Renal cortical epithelial cell (primary cell): ENCODE measurements at places on chromosomes 11 and 22. TPM values are rescaled to one million over a fixed set of nuclear protein-coding genes. Genes with fewer than 3 reads are reported as not detected.
A peak's percentile ranks its signal among the peaks of the same experiment; 100 is the strongest.

EFCAB6 gene
- total RNA-seq = 0.69 and 8.4 TPM in 2 replicates

- no peak for DNase-seq
These were observed 12.9 kb downstream of the STARD10 start for GRCh38 chr11:72781063-72781312.

DNA sequence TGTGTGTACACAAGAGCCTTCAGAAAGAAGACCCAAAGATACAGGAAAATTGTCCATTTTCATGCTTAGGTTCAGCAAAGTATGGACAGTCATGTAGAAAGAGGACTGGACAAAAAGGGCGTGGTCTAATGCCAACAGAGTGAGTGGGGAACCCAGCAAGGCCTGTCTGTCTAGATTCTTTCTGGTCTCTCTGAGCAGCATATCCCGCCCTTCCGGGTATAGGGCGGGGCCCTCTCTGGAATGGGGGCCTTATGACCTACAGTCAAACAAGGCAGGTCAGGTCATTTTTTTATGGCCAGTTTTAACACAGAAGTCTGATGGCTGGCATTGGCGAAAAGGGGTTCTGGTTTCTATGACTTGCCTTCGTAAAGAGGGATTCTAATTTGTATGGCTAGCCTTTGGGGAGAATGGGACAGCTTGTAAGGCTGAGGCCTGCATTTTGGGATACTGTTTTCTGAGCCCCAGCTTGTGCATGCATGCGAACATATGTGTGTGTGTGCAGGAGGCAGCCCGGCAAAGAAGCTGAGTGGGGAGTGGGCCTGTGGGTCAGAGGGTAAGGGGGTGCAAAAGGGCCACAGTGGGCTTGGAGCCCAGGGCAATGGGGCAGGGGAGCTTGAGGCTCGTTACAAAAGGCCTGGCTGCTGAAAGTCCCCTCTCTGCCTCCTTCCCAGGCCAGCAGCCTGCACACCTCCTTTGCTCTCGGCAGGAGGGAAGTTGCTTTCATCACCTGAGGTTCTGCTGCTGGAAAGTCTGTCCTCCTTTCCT, 130.5 kb upstream of the B3GAT1 start:
- peak; percentile 18 for DNase-seq

RCOR2 gene
- 0.35 and 1.6 TPM in 2 replicates for total RNA-seq

- DNase-seq = no peak
These were observed at the start of gene ACTN3 for GRCh38 chr11:66546368-66546965. TSS of gene ACTN3 (plus strand) at chr11:66546903. CDS start at chr11:66546938, 35 bp downstream.

- no peak for DNase-seq
These were observed 72.0 kb downstream of the TRIM29 start for GRCh38 chr11:120065876-120066275.

NOX4 gene
- total RNA-seq = 6.9 and 26.8 TPM in 2 replicates

GRCh38 chr22:30183861-30184278, 62.7 kb downstream of the LIF start:
- peak; percentile 43 for DNase-seq

GRCh38 chr22:23774114-23774921, 1.7 kb downstream of the MMP11 start:
- DNase-seq = no peak

DNA sequence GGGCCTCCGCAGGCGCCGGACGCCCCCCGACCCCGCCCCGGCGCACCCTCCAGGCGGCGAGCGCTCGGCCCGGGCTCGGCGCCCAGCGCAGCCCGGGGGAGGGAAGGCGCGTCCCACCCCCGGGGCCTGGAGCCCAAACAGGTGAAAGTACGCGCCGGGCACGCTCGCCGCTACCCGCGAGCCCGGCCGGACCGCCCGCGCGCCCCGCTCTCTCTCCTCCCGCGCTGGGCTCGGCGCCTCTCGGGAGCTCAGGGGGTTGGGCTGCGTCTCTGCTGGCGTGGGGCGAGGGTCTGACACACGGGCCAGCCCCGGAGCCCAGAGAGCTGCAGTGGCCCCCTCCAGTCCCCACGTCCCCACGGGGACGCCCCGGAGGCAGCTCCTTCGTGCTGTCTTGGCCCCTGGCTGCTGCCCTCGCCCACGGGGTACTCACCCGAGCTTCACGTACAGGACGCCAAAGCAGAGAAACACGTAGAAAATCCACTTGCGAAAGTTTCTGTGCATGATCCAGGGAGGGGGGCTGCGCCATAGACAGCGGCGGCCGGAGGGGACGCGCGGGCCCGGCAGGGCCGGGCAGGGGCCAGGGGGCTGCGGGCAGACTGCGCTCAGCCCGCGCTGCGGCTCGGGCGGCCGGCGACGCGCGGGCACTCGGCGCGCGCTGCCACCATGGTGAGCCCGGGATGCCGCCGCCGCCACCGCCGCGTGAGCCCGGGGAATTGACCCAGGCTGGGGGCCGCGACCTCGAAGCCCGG, 534 bp downstream of the WNT7B start:
- no peak for DNase-seq

- DNase-seq = no peak
These were observed 35.0 kb downstream of the LDLRAD3 start for GRCh38 chr11:35978891-35979290.

- no peak for DNase-seq
These were observed 19.8 kb downstream of the SAA1 start for GRCh38 chr11:18285841-18286240.

DNA sequence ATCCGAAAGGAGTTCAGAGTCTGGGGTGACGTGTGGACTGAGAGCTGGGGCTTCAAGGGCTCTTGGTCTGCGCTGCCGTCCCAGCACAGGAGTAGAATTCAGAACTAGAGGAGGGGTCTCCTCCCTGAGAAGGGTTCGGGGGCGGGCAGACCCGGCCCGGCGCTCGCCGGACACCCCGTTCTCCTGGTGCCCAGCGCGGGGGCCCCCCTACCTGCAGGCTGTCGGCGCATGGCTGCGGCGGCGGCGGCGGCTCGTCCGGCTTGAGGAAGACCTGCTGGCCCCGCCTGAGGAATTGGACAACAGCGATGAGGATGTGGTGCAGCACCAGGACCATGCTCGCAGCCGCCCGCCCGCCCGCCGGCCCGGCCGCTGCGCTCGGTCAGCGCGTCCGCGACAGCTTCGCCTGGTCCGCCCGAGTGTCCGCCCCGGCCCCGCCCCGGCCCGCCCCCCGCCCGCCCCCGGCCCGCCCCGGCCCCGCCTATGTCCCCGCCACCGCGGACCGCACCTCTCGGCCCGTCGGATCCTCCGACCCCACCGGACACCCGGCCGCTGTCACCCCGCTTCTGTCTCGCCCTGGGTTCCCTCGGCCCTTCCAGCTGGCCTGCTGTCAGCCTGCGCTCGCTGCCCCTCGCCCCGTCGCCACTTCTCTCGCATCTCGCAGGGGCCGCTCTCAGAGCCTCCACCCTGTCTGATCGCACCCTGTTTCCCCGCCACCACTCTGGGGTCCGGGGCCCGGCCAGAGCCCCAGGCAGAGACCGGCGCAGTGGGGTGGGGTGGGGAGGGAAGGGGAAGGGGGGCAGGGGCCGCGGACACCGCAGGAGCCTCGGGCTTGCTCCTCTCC, 32.0 kb downstream of the PDE2A start:
- DNase-seq = no peak

DNA sequence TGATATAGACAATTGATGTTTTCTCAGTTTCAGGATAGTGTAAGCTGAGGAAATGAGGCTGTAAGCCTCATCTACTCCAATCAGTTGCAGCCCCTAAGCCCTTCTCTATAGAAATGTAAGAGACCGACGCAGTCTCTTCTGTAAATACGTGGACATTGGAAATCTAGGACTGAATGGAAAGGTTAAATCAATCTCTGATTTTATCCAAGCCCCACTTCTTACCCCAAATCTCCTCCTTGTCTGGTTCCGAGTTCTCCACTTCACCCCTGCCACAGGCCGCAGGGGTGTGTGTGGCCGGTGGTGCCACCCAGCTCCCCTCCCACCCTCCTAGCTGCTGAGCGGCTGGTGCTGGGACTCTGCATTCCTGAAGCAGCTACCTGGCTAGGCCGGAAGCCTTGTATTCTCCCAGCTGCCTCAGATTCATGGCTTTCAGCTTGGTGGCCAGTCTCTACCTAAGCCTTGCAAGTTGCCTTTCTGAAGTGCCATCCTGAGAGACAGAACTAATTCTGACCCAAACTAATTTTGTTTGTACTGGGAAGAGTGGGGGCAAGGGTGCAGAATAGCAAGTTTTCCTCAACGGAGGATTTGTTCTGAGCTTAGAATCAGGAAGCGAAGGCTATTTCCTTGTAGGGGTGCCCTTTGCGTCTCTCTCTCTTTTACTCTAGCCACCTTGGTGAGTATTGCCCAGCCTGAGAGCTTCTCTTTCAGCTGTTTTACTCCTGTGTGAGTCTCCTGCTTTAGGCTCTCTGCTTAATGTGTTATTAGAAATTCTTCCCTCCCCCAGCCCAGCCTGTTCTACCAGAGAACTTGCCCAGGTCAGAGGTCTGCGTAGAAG, 749 bp downstream of the VWA5A start:
- DNase-seq = peak; percentile 11

DNA sequence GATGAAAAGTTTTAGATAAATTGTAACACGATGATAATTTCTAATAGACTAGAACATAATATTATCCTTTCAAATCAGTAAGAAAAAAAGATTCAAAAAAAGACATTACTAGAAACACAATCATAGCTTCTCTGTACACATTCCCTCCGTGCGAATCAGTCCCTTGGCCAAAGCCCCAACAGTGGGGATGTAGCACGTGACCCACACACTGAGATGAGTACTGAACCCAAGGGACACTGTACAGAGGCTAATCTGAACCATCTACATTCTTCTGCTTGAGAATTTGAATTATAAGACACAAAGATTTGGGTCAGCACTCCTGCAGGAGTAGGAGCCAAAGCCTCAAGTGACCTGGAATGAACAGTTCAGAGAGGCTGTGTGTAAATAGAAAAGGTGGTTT, 353.7 kb downstream of the INSC start:
- peak; percentile 36 for DNase-seq

GRCh38 chr22:26453216-26453615, 24.2 kb downstream of the ASPHD2 start:
- DNase-seq = no peak

MS4A2 gene
- total RNA-seq = not detected in 2 replicates

- DNase-seq = no peak
These were observed 16.2 kb downstream of the GRAMD4 start for GRCh38 chr22:46636221-46637002.

DNA sequence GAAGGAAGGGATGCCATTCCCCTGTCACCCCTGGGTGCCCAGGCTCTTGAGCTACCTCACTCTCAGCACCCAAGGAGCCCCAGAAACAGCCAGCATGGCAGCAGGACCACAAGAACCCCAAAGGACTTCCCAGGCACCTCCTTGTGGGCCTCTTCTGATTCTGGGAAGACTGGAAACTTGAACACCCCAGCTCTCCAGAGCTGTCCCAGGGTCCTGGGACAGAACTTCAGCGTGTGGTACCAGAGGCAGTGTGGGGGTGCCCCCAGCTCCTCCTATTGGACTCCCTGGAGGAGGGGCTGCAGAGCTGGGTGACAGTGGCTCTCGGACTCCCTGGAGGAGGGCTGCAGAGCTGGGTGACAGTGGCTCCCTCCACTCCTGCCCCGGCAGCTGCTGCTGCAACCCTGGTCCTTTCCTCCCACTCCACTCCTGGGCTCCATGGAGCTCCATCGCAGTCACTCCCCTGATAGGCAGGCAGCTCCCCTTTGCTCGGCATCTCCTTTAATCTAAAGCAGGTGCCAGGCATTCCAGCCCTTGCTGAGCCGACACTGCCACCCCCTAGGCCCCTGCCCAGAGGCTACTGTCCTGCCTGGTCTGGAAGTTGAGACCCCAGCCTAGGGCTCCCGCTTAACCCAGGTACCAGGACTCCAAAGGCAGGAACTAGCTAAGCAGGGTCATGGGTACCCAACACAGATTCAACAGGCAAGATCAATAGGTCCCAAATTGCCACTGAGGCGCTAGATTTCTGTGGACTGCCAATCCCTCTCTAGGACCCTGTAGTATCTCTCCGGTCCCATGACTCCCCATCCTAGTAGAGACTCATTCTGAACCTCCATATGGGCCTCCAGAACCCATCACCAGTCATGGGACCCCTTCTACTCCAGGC, 2.7 kb downstream of the BCL9L start:
- DNase-seq = no peak

GRCh38 chr11:12745787-12746186, 71.6 kb downstream of the TEAD1 start:
- DNase-seq = no peak

OR8D4 gene
- total RNA-seq = not detected in 2 replicates
